OCI-LY7 (cell line): ENCODE measurements at places on chromosomes 4 and X.

DNA sequence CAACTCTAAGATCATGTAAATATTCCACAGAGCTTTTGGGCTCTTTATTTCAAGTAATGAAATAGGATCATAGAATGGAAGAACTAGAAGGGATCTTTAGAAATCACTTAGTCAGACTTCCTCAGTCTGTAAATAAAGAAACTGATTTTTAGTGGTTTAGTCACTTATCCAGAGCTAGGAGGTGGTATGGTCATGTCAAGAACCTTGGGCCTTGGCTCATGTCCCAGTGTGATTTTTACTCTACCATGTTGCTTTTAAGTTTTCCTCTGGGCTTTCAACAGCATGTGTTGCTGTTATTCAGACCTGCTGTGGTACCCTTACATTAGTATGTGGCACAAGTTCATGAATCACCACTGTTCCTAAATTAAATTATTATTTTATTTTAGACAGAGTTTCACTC, 184.9 kb downstream of the FRAS1 start:
- no peak for DNase-seq

- DNase-seq: no peak
These were observed 14.8 kb upstream of the PABPC4L start for GRCh38 chr4:134216411-134216810.

- no peak for DNase-seq
These were observed at the start of gene ANK2 for GRCh38 chr4:113049421-113050370. ANK2 (plus strand) TSS chr4:113049653; CDS start chr4:113049729, 76 bp downstream.

- no peak for DNase-seq
These were observed 547.5 kb downstream of the TRAM1L1 start for GRCh38 chr4:116537828-116538227.

DNA sequence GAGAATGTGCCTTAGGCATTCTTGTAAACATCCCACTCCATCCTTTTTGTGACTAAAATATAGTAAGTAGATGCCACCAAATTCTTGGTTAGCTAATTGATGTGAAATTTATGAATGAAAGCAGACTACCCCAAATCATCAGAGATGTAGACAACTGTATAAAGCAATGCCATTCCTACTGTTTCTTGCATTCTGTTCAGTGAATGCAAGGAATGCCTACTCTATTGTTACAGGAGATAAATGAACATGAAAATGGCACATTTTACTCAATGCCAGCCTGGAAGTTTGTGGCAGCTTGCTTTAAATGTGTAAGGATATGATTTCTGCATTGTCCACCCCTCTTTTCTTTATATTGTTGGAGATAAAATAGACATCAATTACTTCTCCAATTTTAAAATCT, 317.9 kb downstream of the LDB2 start:
- DNase-seq: no peak

- no peak for DNase-seq
These were observed 8.5 kb downstream of the HTT start for GRCh38 chr4:3082925-3083515.

GRCh38 chrX:39766855-39767254, 330.9 kb downstream of the BCOR start:
- DNase-seq: no peak

- no peak for DNase-seq
These were observed 86.4 kb downstream of the ELOVL6 start for GRCh38 chr4:110112056-110112455.

DNA sequence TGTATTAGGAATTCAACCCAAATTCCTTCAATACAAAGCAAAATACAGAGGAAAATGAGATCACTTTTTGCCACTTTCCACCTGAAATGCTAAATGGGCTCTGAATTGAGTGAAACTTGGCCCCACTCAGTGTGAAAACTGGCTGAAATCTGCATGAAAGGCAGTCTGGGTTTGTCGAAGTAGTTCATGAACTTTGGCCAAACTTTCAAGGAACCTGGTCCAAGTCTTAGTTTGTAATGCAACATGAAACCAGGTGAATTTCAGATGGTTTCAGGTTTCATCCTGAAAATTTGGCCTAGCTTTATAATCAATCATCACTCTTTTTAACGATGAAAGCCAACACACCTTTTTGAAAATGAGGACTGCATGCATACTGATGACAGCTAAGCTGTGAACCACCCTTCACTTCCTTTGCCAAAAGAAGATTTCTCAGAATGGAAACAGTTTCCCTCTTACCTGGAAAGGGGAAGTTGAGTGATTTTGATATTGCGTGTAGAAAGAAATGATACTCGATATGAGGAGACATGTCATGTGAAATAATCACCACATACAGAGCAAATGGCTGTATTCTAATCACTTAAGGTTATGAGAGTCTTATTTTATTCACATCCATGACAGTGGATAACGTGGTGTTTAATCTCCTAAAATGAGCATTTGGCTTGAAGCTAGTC, 209.9 kb upstream of the ETNPPL start:
- DNase-seq: no peak

GRCh38 chr4:186932631-186933187, 209.1 kb upstream of the FAT1 start:
- DNase-seq: no peak

DNA sequence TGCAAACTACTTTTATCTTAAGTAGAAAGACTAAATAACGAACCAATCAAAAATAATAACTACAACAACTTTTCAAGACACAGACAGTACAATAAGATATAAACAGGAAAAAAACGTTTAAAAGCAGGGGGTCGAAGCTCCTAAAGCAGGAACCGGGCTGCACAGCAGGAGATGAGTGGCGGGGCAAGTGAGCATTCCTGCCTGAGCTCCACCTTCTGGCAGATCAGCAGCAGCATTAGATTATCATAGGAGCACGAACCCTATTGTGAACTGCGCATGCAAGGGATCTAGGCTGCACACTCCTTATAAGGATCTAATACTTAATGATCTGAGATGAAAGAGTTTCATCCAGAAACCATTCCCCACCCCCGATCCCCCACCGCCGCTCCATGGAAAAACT, 146.2 kb downstream of the TEX11 start:
- no peak for DNase-seq
